ENCODE measurements at places on chromosomes 2 and 18.
A peak's percentile ranks its signal among the peaks of the same experiment; 100 is the strongest.

DNA sequence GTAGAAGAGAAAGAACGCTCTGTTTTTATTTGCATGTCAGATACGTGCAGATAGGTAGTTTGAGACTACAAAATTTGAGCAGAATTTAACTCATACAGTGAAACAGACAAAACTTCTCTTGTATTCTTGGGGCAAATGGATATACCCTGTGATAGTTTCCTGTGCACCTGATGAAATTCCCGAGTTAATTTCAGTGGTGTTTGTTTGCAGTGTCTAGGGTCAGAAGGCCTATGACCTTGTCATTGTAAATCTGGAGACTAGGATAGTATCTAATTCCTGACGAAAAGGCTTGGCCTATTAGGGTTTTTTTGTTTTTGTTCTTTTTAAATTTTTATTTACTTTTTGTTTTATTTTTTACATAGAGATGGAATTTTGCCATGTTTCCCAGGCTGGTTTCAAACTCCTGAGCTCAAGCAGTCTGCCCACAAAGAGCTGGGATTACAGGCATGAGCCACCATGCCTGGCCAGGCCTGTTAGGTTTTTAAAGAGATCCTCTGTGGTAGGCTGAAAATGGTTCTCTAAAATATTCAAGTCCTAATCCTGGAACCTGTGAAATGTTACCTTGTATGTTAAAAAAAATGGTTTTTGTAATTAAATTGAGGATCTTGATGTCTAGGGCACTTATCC lies 17.6 kb downstream of the LCLAT1 start:
- no peak for DNase-seq

- DNase-seq: no peak
Observed at GRCh38 chr18:77944533-77944932, 694.9 kb downstream of the GALR1 start.

DNA sequence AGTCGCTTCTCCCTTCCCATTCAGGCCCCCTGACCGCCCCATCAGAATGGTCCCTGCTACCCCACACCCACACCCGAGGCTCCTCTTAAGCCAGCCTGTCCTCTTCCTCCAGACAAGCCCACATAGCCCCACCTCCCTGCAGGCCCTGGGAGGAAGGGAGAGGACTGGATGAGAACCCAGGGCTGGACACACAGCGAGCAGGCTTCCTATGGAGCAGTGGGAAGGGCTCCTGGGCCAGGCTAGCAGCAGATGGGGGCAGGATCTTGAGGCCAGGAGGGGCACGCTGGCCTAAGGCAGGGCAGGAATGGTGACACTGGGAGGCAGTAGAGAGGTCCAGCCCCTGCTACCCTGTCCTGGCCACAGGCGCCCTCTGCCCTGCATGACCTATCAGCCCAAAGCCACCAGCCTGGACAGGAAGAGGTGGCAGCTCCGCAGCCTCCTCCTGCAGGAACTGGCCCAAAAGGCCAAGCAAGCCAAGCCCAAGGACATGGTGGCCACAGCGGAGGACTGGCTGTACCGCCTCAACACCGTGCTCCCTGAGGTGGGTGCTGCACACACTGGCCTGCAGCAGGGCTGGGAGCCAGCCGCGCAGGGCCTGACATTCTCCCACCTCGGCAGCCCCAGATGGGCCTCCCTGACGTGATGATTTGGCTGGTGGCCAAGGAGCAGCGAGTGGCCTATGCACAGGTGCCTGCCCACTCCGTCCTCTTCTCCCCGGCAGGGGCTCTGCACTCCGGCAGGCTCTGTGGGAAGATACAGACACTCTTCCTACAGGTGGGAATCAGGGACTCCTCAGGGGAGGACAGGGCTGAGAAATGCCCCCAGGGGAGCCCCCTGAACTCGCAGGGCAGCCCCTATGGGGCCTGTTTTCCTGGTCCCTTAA lies 43.3 kb downstream of the FER1L5 start:
- no peak for DNase-seq

DNA sequence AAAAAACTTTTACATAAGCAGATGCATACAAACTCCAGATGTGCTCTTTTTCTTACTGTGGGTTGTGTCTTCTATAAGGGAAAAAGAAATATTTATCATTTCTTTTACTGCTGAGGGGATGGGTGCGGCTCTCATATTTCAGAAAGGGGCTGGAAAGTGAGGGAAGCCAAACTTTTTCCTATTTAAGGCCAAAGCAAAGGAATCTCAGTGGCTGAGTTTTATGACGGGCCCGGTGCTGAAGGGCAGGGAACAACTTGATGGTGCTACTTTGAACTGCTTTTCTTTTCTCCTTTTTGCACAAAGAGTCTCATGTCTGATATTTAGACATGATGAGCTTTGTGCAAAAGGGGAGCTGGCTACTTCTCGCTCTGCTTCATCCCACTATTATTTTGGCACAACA lies at the start of gene COL3A1:
Gene COL3A1 (plus strand): TSS at position 210 of the 400 bp plus-strand sequence. CDS start 117 bp downstream, at position 327.
- no peak for DNase-seq

DNA sequence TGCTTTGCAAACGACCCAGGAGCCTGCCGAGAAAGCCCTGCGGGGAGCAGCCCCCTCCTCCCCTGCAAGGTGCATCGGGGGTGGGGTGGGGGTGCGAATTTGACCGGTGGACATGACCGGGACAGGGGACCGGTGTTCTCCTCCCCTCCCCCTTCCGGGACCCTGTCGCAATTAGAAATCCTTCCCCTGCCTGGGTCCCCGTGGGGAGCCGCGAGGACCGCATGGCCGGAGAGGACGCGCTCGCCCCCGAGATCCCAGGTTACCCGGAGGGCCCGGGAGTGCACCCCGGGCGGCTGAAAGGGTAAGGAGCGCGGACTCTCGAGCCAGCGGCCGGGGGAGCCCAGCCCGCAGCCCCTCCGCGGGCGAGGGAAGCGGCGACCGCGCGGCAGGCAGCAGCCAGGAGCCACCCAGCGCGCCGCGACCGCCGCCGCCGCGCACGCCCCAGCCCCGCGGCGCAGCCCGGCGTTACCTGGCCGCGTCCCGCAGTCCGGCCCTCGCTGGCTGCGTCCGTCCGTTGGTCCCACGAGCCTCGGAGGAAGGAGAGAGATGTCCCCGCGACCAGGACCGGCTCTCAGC lies 482 bp downstream of the DLGAP1 start:
- DNase-seq: no peak

GRCh38 chr2:99152199-99152895 lies 2.4 kb downstream of the TSGA10 start:
- DNase-seq: no peak

DNA sequence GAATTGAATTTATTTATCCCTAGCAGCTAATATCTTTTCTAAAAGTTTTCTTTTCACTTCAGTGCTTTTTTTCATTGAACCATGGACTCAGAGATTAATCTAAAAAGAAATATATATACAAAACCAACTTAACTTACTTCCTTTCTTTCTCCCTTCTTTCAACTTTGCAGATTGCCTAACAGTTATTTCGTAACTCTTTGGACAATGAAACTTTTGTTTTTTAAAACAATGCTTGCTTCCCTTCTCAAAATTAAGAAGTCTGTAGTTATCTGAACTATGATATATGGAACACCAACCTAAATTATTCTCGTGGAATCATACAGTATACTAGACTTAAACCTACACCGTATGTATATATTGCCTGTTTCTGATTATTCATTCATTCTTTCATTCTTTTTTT lies 62.9 kb downstream of the MIB1 start:
- no peak for DNase-seq

DNA sequence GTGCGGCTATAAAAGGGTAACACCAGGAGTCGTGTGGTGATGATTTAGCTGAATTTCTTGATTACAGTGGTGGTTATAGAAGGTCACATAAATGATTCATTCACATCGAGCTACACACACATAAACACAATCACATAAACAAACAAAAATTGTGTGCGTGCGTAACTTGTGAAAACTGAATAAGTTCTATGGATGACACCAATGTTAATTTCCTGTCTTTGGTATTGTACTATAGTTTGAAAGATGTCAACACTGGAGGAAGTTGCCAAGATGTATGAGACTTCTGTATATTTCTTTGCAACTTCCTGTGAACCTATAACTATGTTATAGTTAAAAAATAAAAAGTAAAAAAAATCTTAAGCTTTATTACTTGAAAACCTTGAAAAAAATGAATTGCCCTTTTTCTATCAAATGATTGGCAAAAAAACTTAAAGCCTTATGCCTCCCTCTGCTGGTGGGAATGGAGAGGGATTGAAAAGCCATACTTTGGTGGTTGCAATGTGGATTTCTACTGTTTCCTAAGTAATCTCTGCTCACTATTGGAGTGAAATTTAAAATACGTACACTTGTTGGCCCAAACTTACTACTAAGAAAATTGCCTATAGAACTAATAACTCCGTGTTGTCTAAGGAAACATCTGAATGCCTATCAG lies 227.7 kb downstream of the RPIA start:
- peak; percentile 36 for DNase-seq

GRCh38 chr2:161415987-161416707 lies at the start of gene TBR1:
Gene TBR1, plus strand, starts transcription at chr2:161416297. Its CDS starts 114 bp downstream, at chr2:161416411.
- no peak for DNase-seq

DNA sequence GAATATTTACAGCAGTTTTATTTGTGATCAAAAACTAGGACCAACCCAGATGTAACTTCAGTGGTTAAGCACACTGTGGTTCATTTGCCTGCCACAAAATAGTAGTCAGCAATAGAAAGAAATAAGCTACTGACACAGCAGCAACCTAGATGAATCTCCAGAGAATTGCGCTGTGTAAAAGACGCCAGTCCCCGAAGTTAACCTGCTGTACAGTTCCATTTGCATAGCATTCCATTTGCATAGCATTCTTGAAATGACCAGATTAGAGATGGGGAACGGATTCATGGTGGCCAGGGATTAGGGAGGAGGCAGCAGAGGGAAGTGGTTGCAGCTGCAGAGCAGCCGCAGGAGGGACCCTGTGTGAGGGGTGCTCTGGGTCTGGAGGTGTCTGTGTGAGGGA lies 39.3 kb upstream of the NFATC1 start:
- DNase-seq: no peak

GRCh38 chr18:10401521-10401920 lies 52.9 kb upstream of the APCDD1 start:
- DNase-seq: peak; percentile 68

DNA sequence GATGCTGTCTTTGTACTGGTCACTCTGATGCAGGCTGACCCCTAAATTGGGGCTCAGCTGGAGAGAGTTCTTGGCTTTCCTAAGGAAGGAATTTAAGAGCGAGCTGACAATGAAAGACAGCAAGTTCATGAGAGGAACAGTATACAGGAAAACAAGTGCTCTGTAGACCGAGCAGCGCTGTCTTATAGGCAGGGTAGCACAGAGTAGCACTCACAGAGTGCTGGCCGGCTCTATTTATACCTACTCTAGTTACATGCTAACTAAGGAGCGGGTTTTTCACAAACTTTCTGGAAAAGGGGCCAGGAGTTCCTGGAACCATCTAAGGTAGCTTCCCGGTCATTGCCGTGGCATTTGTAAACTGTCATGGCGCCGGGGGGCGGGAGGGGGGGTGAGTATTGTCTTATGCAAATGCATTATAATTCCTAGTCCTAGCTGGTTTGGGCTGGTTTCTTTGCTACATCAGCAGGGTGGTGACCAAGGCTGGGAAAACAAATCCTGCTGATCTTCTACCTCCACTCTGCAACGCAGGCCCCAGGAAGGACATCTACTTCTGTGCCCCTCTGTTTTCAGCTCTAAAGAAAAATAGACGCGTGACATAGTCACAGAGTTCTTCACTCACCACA lies 31.6 kb upstream of the MAP3K20 start:
- no peak for DNase-seq

- no peak for DNase-seq
Observed at GRCh38 chr18:73752965-73753364, 394.7 kb downstream of the FBXO15 start.

DNA sequence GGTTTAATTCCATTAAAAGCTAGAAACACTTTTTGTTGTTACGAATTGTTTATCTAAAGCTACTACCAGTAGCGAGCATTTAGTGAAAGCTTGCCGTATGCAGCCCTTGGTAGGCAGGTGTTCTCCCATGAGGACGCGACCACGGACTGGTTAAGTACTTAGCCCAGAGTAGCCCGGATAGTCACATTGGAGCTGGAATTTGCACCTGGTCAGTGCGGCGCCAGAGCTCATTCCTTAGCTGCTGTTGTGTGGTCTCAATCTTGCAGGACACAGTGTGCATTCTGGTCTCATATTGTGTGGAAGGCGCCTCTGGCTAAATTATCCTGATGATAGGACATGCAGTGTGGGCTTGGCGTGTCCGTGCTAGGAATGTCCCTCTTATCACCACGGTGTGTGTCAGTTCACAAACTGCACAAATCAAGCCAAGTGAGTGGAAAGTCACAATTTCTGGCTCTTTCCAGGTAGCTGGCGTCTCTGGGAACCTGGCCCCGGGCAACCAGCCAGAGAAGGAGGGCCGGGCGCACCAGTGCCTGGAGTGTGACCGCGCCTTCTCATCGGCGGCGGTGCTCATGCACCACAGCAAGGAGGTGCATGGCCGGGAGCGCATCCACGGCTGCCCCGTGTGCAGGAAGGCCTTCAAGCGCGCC lies 133.3 kb downstream of the ZNF236 start:
- DNase-seq: no peak

DNA sequence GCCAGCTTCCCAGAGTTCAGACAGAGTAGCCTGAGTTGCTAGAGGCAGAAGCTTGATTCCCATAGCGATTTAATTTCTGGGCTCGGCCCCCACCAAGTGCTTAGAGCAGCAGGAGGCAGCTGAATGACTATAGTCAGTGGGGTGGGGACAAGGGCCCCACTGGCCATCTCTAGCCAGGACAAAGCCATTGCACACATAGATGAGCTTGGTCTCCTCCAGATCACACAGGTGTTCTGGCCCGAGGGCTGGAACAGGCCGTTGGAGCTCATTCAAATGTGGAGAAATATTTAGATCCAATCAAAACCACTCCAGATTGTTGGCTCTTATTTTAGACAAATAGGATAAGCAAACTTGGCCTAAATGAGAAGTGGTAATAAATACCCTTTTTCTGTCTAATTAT lies 287.3 kb upstream of the NCKAP5 start:
- DNase-seq: no peak

DNA sequence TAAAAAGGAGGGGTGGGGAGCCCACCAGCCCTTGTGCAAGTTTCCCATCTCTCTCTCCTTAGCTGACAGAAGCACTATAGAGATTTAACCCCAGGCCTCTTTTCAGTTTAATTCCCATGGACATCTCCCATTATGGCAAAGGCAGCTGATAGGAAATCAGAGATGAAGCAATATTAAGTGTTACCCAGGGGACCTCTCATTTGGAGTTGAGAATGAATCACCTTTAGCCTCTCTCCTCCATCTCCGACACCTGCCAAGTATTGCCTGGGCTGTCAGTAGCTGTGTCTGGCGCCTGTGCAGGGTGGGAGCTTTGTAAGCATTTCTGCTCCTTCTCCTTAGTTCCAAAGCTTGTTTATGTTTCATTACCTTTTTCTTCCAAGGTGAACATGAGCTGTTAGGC lies 109.0 kb downstream of the AQP4 start:
- DNase-seq: no peak

GRCh38 chr2:226794751-226795171 lies 4.9 kb downstream of the IRS1 start:
- DNase-seq: no peak
